ENCODE measurements at places on chromosomes 3 and 15. TPM values are rescaled to one million over a fixed set of nuclear protein-coding genes. Genes with fewer than 3 reads are reported as not detected.

DNA sequence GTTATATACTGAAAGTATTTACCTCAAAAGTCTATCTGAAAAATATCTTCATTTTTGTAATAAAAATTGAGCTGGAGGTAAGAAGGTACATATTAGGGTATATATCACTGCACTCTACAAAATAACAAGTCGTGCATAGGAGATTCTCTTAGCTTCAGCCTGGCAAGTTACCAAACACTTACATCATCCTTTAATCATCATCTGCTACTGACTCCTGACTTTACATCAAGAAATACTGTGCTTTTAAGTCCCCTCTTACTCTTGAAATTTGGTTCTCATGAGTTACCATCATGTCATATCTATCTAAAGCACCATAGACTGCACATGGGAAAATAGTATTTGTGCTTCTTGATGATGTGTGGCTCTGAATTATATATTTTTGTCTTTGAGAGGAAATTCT lies 50.8 kb downstream of the LYSMD4 start:
- DNase-seq = no peak

Gene SUCNR1
- not detected for total RNA-seq

DNA sequence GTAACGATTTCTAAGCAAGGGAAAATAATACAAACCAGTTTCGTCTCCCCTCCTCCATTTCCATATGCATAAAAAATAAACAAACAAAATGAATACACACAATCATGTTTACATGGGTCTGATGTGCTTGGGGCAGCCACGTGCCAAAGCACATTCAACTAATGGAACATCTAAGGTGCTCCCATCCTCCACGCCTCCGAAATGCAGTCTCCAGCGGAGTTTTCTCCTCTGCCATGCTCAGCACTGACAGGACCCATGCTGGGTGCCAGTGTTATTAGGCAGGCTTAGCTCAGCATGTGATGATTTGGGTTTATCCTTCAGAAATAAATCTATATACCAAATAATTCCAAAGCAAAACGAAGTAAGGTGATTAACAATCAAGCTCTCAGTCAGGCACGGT lies 337.3 kb upstream of the ATP10A start:
- DNase-seq = no peak

DNA sequence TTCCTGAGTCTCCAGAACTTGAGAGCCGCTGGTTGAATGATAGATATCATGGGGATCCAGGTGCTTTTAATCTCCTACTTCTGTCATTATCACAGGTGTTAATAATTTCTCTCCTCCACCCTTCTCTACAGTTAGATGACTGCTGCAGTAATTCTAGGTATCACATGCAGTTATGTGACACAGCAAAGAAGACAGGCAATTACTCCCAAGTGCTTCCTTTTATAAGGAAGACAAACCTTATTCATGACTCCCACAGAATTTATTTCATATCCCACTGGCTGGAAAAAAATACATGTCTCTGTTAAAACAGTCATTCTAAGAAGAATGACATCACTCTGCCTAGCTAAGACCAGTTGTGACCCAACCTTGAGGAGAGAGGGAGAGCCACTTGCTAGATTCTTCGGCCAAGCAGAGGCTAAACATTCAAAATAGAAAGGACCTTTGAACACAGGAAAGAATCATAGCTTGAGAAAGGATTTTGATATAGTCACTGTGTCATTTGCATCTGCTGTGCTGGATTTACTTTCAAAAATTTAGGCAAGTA lies 500.6 kb downstream of the SI start:
- no peak for DNase-seq

Gene ZNF774
- total RNA-seq = 2.1 TPM

DNA sequence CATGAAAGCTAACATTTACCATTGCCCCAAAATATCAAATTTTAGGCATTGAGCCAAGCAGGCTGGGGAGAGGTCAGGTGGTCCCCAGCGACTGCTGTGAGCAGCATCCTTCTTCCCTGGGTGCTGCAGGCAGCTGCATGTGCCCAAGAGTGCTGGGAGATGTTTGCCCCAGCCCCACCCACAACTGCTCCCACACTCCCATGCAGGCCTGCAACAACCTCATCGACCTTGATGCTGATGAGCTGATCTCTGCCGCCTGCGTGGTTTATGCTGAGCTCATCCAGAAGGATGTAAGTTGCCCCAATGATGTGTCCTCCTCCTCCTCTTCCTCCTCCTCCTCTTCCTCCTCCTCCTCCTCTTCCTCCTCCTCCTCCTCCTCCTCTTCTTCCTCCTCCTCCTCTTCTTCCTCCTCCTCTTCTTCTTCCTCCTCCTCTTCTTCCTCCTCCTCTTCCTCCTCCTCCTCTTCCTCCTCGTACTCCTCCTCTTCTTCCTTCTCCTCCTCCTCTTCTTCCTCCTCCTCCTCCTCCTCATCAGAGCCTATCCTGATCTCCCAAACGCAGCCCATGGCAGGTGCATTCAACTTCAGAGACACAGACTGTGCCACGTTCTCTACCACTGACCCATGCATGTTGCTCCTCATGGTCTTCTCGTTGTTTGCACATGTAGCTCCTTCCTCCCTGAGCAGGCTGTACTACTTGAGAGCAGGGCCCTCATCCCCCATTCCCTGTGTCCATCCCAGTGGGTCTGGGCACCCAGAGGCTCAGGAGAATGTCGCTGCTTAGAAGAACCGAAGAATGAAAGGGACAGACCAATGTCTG lies 15.1 kb downstream of the TBC1D21 start:
- no peak for DNase-seq

DNA sequence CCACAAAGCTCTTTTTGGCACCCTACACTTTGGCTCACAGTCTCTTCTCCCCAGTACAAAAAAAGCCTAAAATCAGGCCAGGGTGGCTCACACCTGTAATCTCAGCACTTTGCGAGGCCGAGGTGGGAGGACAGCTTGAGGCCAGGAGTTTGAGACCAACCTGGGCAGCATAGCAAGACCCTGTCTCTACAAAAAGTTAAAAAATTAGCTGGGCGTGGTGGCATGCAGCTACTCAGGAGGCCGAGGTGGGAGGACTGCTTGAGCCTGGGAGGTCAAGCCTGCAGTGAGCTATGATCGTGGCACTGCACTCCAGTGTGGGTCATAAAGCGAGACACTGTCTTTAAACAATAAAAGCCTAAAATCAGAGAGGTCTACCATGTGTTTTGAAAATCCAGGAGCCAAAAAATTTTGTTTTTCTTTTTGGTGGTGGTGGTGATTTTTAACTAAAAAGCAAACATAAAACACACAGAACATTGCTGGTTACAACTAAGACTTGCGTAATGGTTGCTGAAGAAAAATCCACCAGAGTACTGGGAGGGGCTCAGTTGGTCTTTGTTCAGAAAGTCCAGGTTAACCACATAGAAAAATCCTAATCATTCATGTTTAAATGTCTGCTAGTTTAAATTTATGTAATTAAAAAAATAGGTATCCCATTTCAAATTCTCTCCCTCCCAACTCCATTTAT lies 1.6 kb upstream of the MAN2C1 start:
- DNase-seq = no peak

Gene ST8SIA2
- total RNA-seq = not detected

- DNase-seq = no peak
Measured at GRCh38 chr3:107578523-107578922, 55.8 kb downstream of the BBX start.

DNA sequence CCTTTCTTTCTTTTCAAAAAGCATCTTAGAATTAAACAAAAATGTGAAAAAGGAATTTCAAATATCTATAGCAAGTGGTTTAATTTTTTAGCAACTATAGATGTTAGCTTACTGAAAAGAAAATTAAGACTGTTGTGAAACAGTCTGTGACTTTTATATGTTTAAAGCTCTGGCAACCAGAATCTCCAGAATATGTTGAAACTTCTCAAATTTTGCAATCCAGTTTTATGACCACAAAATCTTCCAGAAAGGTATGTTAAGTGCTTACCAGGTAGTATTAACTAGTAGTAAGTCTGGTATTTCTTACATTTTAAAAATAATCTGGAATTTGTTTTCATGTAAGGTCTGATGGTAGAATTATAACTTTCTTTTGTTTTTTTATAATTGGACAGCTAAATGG lies 235.0 kb downstream of the SLC9A9 start:
- DNase-seq = no peak

- DNase-seq = no peak
Measured at GRCh38 chr3:158794936-158795518, 6.8 kb upstream of the MFSD1 start.

DNA sequence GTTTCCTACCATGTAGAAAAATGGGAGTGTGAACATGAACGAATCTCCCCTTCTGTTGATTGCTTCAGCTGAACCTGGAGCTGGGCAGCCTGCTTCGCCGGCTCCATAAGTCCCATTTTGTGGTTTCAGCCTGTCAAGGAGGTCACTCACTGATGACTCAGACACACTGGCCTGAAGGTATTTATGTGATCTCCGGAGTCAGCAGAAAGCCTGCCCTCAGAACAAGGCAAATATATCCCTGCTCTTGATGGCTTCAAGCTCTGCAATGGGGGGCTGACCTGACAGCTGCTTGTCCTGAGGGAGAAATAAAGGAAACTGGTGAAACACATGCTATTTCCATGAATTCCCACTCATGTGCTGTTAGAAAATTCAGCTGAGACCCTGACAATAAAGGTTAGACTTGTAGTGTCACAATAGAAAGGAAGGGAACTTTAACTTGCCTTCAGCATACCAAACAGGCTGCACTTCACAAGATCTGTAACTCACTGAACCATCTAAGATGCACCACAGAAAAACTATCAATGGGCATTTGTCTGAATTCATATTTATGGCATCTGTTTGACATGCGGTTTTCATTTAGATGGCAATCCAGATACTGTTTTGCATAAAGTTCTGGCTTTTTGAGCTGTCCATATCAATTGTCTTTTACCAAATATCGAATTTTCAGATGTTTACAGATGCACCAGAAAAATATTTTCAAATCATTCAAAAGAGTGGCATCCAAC lies 282.0 kb upstream of the VEPH1 start:
- DNase-seq = no peak

- no peak for DNase-seq
Measured at GRCh38 chr15:22811640-22812039, 25.2 kb downstream of the NIPA1 start.

DNA sequence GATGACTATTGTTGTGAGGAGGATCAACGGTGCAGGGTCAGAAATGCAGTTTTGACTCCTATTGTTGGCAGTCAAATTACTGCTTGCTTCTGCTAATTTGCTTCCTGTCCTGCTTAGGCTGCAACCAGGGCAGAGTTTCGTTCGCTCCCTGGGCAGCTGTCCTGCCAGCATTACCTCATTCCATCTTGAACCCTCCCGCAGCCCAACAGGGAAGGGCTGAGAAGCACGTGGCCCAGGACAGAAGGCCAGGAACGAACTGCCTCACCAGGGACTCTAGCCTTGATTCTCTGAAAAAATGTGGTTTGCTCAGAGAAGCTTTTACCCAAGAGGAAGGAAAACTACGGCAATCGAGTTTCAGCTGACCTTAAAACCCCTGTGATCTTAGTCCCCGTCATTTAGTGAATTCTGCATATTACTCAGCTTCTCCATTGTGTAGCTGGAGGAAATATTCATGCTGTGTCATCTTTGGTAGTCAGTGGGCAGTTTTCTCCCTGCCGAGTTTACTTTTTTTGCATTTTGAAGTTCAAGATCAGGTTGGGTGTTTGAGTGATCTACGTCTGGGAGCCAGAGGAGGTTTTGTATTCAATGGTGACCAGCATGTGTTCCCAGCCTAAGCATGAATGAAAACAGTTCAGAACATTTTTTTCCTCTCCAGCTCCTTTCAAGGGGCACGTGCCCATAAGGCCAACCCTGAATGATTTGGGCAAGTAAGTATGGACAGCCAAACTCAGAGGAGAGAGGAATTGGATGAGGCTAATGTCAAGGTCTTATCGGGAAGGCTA lies 23.0 kb downstream of the TLNRD1 start:
- peak; percentile 67 for DNase-seq

Gene PDZRN3
- total RNA-seq = not detected

- no peak for DNase-seq
Measured at GRCh38 chr3:129424185-129424841, 4.1 kb downstream of the EFCAB12 start.

Gene KLHL40
- total RNA-seq = not detected

DNA sequence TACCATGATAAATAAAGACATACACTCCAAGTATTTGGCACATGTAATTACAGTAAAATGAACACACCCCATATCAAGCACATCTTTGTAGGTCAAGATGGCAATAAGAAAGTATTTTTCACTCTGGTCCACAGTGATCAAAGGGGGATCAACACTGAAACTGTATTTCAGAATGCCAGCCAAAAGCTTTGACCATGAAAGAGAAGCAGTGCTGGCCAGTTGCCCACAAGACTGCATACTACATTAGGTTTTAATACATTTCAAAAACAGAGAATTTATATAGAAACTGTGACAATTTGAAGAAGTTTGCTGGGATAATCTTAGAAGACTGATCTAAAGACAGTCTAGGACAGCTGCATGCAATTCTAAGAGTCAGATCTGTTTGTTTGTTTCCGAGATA lies 1035.3 kb downstream of the FHIT start:
- no peak for DNase-seq

Gene NRROS
- 47.8 TPM for total RNA-seq

- no peak for DNase-seq
Measured at GRCh38 chr3:172259726-172260248, 188.5 kb downstream of the GHSR start.

DNA sequence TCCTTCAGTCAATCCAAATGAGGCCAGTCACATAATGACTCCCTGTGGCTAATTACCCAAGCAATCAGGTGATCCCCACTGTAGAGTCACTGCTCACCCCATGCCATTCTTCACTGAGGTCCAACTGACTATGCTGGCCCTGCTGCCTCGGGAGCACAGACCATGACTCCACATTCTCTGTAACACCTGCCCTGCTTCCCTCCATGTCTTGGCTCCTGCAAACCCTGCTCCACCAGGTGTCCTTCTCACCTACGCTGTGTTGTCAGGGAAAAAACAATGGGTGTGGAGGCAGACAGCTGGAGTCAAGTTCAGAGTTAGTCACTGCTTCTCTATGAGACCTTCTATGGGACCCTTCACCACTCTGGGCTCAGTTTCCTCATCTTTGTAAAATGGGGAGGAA lies 6.1 kb upstream of the SFMBT1 start:
- no peak for DNase-seq

DNA sequence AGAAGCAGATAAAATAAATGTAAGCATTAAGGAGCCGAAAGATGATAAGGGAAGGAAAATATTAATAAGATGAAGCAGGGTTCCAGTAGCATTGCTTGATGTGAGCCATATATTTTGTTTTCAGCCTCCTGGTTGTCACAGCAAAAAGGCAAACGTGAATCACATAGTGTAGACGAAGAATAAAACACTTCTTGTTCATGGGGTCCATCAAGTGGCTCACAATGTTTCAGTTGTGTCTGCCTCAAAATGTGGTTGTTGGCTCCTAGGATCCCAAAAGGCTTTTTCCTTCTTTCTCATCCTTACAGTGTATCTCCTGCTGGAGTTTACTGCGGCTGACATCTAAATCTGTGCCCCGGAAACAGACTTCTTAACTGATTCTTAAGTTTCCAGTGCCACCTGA lies 195.1 kb downstream of the GHSR start:
- DNase-seq = no peak
